ENCODE measurements at places on chromosomes 4 and X.

- no peak for DNase-seq
Observed at GRCh38 chr4:68997040-68997439, 45.4 kb upstream of the UGT2A3 start.

GRCh38 chr4:64157397-64157796 is 251.9 kb downstream of the TECRL start:
- no peak for DNase-seq

GRCh38 chrX:10109695-10110094 is 47.1 kb upstream of the CLCN4 start:
- no peak for DNase-seq

DNA sequence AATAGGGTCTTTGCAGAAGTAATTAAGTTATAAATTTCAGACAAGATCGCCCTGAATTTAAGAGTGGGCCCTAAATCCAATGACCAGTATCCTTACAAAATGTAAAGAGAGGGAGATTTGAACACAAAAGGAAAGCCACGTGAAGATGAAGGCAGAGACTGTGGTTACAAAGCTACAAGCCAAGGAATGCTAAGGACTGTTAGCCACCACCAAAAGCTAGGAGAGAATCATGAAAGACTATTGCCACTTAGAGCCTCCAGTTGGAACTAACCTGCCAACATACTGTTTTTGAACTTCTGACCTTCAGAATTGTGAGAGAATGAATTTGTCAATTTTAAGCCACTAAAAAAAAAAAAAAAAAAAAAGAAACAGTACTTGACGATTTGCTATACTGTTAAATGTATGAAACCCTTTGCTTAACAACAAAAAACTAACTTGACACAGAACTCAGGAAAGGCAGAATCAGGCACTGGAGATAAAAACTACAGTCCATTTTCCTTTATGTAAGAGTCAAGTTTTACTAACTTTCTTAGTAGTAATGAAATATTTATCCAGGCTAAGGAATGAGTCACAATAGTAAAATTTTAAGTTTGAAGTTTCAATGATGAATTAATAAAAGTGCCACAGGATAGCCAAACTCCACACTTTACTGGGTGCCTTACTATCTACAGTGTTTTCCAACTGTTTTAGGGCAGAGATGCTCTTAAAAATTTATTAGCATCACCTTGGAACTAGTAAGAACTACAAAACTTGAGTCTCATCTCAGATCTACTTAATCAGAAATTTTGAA is 25.1 kb downstream of the DHX15 start:
- no peak for DNase-seq

DNA sequence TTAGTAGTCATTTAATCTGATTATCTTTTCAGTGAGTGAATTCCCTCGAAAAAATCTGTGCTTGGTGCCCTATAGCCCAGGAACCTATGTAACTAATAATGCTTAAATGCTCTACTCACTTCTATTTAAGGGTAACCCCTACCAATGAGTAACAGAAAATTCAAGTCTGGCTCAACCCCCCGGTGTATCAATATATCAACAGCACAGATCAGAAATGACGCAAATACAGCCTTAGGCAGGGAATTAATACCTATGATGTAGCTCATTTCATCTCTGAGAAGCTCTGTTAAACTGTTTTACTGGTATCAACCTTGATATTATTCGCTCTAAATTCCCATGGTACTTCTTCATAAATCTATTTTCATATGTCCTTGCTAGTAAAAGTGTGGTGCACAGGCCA is 28.6 kb downstream of the PDGFC start:
- DNase-seq = no peak

DNA sequence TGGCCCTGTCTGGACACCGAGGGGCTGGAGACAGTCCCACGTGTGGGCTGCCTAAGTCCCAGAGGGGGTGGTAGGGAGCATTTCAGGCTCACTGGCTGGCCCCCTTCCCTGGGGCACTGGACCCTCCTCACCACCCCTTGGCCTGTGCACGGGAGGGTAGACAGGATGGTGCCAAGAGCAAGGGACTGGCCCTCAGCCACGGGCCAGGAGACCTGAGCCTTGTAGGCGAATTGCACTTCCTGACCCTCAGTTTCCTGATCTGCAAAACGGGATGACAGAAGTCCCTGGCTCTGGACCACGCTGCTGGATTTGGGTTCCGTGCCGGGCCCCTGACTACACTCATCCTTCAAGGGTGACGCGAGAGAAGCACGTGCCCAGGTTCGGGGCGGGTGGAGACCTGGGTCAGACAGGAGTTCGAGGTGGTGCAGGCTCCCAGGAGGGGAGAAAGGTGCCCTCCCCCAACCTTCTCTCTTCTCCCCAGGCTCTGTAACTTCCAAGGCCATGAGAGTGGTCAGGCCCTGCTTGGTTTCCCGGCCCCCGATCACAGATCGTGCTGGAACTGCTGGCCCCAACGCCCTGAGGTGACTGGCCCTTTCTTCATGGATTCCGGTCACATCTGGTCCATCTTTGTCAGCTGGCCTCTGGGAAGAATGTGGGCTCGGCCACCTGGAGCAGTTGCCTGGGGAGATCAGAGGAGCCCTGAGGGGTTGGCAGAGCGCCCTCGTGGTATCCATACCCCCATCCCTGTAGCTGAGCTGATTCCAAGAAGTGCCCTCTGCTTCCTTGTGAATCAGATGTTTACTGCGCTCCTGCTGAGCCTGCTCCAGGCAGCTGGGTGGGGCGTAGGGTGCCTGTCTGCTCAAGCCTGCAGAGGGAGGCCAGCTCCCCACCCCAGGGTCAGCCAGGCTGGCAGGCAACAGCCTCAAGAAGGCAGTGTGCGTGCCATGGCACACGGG is 3.3 kb downstream of the SH3BP2 start:
- DNase-seq = no peak

- DNase-seq = peak; percentile 85
Observed at GRCh38 chrX:47556045-47556623, 4.9 kb upstream of the ARAF start.

- no peak for DNase-seq
Observed at GRCh38 chr4:168384437-168385141, 66.0 kb upstream of the DDX60 start.

GRCh38 chr4:133544097-133544496 is 395.0 kb downstream of the PCDH10 start:
- no peak for DNase-seq

- no peak for DNase-seq
Observed at GRCh38 chrX:10749113-10749512, 128.7 kb upstream of the MID1 start.

- DNase-seq = peak; percentile 30
Observed at GRCh38 chr4:41257257-41257901, 651 bp downstream of the UCHL1 start.

- DNase-seq = no peak
Observed at GRCh38 chrX:68659385-68659784, 11.9 kb downstream of the STARD8 start.

GRCh38 chr4:17544831-17545234 is 29.9 kb downstream of the CLRN2 start:
- no peak for DNase-seq

DNA sequence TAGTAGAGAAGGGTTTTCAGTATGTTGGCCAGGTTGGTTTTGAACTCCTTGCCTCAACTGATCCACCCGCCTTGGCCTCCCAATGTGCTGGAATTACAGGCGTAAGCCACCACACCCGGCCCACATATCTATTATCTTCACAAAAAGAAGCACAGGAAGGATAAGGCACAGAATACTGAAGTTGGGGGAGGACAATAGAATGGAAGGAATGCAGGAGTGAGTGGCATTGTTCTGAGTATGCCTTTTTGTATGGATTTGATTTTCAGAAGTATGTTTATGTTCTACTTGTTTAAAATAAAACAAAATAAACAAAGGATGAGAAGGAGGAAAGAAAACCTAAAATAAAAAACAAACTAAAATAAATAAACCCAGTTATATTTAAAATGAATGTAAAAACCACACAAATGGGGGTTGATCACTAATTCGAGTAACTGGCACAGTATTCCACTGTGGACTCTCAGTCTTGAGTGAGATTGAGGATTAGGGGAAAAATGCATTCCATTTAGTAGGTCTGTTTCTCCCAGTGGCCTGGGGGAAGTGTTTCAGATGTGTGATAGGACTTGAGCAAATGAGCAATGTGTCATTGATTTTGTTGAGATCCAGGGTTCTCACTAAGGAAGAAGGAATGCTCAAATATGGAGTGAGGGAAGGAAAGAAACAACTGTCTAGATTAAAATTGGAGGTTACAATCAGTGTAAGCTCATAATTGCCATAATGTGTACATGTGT is 109.0 kb upstream of the C1QTNF7 start:
- no peak for DNase-seq

DNA sequence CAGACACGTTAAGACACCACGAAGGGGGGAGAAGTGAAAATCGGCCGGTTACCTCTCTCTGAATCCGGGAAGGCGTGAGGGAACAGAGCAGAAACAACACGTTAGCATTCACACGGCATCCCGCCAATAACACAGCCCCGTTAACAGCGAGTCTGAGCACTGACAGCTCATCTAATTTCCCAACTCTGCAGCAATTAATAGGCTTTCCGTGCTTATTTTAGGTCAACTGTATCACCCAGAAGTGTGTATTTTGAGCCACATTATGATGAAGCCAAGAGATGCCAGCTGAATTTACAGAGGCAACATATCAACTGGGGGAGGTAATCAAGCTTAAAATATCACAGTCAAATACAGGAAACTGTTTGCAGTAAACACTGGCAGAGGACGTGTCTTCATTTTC is 92.6 kb downstream of the NSUN7 start:
- no peak for DNase-seq

DNA sequence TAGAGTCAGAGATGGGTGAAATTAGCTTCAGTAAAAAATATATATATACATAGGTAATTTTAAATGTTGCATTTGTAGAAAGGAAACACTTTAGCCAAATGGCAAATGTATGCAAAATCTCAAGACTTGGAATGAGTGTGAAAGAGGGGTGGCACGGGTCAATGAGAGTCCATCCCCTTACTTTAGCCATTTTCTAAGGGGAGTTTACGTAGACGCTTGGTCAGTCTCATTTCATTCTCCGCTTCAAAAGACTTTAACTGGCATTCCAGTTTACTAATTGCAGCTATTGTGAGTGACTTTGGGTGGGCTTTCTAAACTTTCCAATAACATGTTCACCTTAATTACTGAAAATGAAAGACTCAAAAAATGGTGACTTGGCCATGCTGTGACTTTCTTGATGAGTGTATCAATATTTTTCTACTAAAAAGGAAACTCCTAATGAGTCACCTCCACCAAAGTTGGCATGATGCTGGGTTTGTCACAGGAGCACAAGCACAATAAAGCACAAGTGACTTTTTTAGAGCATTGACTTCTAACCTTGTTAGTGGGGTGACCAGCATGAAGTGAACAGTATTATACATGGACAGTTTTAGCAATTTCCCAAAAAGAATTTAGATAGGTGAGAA is 356.0 kb upstream of the RASGEF1B start:
- DNase-seq = peak; percentile 25

- DNase-seq = no peak
Observed at GRCh38 chr4:44996276-44996845, 270.0 kb upstream of the GNPDA2 start.

DNA sequence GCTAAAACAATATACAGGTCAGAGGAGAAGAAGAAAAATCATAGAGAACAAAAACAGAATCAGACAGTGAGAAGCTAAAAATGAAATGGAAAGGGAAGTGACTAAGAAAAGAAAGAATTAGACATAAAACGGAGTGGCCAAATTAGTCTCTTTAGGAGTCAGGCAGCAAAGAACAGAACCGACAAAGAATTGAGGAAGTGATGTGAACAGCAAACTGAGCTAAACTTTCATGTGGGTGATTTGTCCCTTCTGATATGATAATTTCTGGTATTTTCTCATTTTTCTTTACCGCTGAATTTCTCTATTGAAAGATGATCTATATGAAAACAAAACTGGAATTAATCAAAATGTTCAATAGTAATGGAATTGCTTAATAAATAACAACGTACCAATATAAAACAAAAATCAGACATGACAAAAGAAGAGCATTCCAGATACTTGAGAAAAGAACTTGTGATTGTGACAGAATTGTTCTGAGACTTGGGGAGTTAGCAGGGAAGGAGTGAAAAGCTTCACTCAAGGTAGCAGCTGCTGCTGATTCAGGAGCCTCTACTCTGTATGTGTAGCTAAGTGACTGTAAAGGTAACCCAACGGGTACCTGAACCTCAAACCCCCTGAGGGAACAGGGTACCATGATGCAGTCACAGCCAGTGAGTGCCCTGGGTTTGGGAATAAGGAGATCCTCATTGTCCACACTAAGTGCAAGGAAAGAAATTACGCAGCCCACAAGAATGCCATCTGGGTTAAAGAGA is 8.8 kb downstream of the TAPT1 start:
- DNase-seq = no peak

- no peak for DNase-seq
Observed at GRCh38 chr4:70280567-70280966, 38.2 kb downstream of the CSN3 start.

DNA sequence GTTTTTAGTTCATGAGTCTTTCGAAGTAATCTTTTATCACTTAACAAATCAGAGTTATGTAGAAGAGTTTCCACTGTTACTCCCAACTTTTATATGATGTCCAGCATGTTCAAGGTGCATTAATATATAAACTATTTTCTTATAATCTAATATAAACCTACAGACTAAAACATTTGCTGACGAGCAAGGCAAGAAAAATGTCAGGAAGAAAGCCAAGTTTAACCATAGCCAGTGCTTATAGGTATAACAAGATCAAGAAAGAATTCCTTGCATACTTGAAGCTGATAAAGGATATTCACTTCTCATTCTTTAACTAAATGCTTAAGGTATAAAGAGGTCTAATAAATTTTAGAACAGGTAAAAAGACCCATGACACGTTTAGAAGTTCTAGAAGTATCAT is 167.7 kb downstream of the NPNT start:
- DNase-seq = no peak

- DNase-seq = no peak
Observed at GRCh38 chr4:55910140-55910539, 38.6 kb upstream of the CEP135 start.

GRCh38 chr4:130545171-130545570 is 1449.2 kb downstream of the C4orf33 start:
- no peak for DNase-seq

DNA sequence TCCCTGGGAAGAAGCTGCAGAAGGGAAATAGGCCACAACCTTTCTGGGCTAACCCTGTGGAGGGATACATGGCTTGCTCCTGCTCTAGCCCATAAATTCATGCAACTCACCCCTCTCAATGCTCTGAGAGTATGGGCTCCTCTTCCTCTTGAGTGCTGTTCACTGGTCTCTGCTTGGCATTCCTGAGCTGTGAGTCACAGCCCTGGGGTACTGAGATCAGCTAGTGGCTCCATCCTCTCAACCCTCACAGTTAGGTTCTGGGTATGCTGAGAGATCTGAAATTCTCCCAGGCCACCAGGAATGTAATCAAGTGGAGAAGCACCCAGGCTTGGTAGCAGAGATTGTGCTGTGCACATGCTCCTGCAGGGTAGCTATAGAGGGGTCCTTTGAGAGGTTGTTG is 60.6 kb upstream of the SPANXN2 start:
- DNase-seq = no peak

DNA sequence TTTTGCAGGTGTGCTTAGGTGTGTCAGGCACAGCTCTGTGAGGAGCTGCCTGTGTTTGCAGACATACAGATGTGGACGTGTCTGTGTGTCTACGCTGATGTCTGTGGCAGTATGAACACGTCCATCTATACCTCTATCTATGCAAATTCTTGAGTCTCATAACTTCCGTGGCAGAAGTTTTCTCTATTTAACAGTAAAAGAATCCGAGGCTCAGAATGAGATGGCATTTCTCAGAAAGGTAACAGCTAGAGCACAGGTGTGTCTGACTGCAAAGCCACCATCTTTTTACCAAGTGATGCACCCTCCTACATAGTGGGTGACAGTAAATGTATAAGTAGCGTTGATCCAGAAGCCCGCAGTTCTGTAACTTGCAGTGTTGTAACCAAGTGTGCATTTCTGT is 39.9 kb upstream of the CYP4V2 start:
- no peak for DNase-seq

GRCh38 chr4:166039822-166040221 is 166.8 kb downstream of the TLL1 start:
- no peak for DNase-seq

All from activated naive CD4-positive, alpha-beta T cell treated with anti-CD3 and anti-CD28 coated beads, Interleukin-2, amount 50 U/mL, for 16 hours (primary cell).